ENCODE measurements at places on chromosomes 2 and 18. TPM values are rescaled to one million over a fixed set of nuclear protein-coding genes. Genes with fewer than 3 reads are reported as not detected.

- no peak for DNase-seq
Measured at GRCh38 chr2:191247381-191248057, 2.3 kb downstream of the MYO1B start.

DNA sequence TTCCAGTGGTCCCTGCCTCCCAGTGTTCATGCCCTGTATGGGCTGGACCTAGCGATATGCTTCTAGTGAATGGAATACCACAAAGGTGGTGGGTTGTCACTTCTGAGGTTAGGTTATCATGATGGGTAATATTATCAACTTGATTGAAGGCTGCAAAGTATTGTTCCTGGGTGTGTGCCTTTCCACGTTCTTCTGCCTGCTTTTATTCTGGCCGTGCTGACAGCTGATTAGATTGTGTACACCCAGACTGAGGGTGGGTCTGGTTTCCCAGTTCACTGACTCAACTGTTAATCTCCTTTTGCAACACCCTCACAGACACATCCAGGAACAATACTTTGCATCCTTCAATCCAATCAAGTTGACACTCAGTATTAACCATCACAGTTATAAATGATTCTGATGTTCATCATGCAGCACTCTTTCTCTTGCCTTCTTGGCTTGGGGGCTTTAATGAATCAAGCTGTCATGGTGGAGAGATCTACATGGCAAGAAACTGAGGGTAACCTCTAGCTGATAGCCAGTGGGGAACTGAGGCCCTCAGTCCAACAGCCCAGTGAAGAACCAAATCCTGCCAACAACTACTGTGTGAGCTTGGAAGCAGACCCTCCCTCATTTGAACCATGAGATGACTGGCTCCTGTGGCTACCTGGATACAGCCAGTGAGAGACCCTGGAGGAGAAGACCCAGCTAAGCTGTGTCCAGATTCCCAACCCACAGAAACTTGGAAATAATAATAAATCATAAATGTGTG is 63.0 kb upstream of the CELF4 start:
- no peak for DNase-seq

- no peak for DNase-seq
Measured at GRCh38 chr2:234163510-234164045, 113.1 kb downstream of the SPP2 start.

DNA sequence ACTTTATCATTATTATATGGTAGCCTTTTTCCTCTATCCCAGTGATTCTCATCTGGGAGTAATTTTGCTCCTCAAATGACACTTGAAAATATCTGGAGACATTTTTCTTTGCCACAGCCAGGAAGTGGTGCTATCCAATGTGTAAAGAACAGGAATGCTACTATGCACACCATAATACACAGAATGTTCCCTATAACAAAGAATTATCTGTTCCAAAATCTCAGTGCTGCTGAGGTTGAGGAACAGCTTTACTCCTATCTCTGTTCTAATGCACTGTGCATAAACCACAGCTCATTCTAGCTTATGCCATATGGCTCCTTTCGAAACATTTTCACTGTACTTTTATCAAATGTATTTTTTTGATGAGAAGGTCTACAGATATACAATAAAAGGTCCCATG is 1231.2 kb upstream of the CELF4 start:
- no peak for DNase-seq

The GPR55 gene
- 2.6 TPM for total RNA-seq

The ACTG2 gene
- 2.4 TPM for total RNA-seq

The IL36A gene
- total RNA-seq, result not detected

- no peak for DNase-seq
Measured at GRCh38 chr2:239926587-239927232, 98.4 kb downstream of the NDUFA10 start.

DNA sequence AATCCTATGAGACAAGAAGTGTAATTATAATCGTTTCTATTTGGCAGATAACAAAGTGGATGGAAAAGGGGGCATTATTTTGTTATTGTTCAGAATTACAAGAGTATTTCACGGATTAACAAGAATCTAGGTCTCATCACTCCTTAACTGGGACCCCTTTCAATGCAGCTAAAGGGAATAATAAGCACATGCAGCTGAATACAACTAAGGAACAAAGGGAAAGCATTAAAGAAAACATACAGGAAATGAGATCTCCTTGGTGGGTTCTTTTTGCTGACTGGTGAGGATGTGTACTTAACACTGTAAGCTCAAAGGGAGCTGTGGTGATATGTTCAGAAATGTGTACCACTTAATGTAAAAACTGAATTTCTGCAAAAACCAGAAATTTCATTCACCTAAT is 140.5 kb upstream of the WDSUB1 start:
- no peak for DNase-seq

GRCh38 chr2:183867206-183867605 is 731.1 kb upstream of the ZNF804A start:
- DNase-seq, result no peak

The RAB12 gene
- 43.0 TPM for total RNA-seq

The STON1 gene
- total RNA-seq, result 7.9 TPM

The IL1RN gene
- 1.1 TPM for total RNA-seq

All from dorsolateral prefrontal cortex (tissue), 122 donors.